ENCODE measurements at places on chromosomes 16 and 17.

DNA sequence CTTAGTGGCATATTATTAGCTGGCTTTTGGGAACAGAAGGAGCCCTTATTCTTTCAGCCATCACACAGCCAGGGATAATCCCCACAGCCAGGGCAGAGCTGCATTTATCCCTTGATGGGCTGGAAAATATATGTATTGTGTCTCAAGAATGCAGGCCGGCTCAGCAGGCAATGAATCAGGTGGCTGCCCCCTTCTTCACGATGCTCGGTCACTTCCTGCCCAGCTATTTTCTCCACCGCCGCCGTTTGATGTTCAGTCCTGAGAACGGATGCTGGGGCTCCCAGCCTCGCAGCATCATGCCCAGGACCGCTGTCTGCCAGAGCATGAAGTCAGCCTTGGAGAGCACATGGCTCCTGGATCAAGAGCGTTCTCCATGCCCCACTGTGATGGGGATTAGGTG, 4.3 kb upstream of the MYH3 start:
- DNase-seq, result no peak

- DNase-seq, result no peak
Measured at GRCh38 chr16:66131895-66132294, 234.6 kb upstream of the CDH5 start.

DNA sequence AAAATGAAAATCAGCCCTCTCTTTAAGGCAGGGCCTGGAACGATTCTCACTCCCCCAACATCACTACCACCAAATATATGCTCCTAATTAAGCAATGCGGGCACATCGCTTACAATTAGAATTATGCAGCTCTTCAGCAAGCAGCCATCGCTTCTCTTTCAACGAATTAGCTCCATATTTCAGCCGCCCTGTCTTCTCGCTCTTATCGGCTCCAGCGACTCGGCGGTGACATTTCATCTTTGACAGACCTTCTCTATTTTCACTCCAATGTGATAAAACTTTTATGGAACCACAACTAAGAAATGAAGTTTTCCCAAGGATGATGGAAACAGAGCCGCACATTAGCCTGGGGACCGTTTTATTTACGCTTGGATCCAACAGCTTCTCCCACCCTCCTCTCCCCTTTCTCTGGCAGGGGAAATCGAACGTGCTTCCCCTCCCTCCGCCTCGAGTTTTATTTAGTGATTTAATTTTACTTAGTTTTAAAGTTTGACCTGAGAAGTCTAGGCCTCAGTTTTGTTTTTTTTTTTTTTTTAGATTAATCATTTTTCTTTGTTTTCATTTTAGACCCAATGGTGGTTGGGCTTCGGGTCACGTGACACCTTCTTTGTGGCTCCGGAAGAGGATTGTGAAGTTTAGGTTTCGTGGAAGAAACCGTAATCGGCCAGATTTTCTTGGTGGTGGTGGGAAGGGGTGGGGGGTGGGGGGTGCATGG, 3.1 kb upstream of the HOXB2 start:
- peak; percentile 65 for DNase-seq

DNA sequence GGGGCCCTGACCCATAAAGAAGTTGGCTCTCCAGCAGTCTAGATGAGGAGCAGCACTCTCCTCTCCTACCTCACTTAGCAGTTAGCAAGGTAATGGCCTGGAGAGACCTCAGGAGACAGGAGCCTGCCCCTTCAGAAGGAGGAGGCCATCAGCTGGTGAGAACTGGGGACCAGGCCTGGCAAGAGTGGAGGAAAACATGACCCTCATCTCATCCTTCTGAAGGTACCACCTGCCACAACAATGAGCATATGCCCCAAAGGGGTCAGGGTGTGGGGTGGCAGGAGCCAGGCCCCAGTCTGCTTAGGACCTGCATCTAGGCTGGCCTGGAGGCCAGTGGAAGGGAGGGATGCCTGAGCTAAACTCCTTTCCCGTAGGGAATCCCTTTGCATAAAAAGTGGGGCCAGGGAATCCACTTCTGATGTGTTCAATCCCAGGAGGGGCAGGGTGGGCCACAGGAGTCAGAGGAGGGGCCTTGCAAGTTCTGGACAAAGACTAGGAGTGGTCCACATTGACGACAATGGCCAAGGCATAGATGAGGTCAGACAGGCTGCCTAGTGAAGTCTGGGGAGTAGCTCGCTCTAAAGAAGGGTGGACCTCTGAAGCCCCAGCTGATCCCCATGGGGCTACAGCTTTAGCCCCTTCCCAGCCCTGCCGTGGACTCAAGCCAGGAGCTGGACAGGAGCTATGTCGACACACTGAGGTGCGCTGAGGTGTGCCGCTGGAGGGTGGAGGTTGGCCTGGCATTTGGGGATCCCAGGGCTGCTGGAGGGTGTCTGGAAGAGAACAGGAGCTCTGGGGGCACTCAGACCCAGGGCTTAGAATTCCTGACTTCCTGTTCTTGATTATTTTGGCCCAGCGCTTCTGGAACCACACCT, 986 bp downstream of the SEBOX start:
- no peak for DNase-seq

- DNase-seq, result peak; percentile 74
Measured at GRCh38 chr17:44350733-44351226, 5.7 kb downstream of the GRN start.

- DNase-seq, result no peak
Measured at GRCh38 chr16:22099256-22099975, 7.1 kb downstream of the VWA3A start.

- no peak for DNase-seq
Measured at GRCh38 chr17:64679710-64680216, 17.7 kb upstream of the SMURF2 start.

- no peak for DNase-seq
Measured at GRCh38 chr17:17874478-17874877, 37.7 kb upstream of the SREBF1 start.

DNA sequence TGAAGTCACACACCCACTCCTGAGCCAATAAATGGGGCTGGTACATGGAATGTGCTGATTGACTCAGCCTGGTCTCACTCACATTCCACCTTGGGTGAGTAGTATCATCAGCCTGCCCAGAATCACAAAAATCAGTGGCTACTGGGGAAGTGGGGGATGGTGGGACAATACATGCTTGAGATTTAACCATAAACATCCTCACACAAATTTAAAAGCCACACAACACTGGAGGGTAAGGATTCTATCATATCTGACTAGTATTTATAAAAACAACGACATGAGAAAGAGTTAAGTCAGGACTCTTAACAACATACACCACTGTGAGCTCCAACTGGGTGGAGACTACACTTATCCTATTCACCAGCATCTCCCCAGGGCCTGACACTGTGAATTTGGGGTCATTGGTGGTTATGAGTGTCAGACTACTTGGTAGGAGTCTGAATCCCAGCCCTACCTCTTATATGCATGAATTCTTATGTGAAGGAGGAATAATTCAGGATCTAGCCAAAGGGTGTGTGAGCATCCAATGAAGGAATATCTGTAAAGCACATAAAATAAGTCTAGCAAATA, 26.0 kb upstream of the IRX6 start:
- DNase-seq, result no peak

DNA sequence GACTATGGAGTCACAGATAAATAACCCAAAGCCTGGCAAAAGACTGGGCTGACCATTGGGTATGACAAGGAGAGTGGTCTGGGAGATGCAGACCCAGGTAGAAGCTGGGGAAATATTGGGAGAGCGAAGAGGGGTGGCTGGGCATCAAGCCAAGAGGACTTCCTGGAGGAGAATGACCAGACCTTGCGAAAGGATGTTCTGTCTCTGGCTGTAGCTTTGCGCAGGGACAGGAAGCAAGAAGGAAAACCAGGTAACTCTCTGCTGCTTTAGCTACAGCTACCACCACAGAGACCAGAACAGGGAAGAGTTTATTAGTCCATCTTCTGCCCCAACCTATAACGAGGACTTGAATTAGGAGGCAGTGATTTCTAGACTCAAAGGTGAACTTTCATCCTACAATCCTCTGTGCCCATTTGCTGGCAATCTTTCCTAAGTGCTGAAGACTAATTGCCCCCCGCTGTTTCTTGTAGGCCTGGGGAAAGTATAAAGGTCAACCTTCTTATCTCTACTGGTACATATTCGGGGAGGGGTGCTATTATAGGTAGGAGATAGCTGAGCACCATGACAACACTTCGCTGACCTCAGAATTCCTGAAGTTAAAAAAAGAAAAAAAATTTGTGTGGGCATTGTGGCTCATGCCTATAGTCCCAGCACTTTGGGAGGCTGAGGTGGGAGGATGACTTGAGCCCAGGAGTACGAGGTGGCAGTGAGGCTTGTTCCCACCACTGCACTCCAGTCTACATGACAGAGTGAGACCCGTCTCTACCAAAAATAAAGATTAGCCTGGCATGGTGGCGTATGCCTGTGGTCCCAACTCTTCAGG, 19.1 kb upstream of the KIFC3 start:
- no peak for DNase-seq

- DNase-seq, result no peak
Measured at GRCh38 chr17:12247761-12248160, 227.1 kb downstream of the MAP2K4 start.

DNA sequence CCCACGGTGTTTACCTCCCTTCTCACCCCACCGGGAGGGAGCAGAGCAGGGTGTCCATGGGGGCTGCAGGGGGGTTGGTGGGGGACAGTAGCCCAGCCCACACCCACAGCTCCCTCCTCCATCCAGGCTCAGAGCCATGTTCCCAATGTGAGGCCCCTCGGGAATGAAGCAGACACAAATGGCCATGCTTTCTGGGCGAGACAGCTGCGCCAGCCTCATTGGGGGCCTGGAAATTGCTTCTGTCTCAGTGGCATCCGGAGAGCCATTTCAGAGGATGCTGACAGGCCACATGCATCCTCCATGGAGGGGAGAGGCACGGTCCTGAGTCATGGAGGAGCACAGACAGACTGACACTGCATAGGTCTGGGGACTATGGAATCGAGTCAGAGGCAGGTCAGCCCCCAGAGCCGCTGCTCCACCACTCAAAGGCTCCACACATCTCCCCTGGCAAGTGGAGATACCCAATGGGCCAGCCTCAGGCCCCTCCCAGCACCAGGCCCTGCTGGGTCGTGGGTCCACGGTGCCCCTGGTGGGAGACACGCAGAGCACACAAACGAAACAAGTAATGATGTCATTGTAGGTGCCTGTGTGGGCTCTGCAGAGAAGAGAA, 59.6 kb upstream of the ENPP7 start:
- no peak for DNase-seq

GRCh38 chr17:54967621-54968261, 713 bp downstream of the COX11 start:
- peak; percentile 48 for DNase-seq

DNA sequence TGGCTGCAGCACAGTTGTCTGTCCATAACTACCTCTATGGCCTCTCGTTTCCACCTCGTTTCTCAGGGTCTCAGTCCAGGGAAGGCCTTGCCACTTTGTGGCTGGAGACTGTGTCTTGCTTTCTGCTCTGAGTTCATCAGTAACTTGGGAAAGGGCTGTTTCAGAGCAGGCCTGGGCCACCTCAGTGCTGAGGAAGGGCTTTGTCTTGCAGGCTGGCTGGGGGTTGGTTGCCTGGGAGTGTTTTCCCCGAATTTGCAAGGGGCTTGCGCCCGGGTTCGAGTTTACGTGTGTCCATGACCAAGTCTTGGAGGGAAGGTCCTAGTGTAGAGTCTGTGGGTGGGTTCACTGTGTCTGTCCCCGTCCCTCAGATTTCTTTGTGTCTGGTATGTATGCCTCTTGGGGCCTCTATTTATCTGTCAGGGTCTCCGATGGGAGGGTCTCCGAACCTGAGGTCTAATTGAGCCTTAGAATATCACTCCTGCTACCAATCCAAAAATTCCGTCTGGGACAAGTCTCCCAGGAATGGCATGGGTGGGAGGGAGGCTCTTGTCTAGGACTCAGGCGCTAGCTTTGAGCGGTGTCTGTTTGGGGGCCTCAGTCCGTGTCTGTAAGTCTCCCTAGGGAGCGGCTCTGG, 594 bp upstream of the TGFB1I1 start:
- DNase-seq, result no peak

- DNase-seq, result no peak
Measured at GRCh38 chr17:20133517-20133916, 124.4 kb downstream of the SPECC1 start.

- peak; percentile 41 for DNase-seq
Measured at GRCh38 chr17:76383546-76384221, 725 bp upstream of the SPHK1 start.

- no peak for DNase-seq
Measured at GRCh38 chr16:29947897-29948296, 14.0 kb upstream of the TMEM219 start.

GRCh38 chr17:38906460-38907228, 18.8 kb upstream of the LASP1NB start:
- DNase-seq, result no peak

DNA sequence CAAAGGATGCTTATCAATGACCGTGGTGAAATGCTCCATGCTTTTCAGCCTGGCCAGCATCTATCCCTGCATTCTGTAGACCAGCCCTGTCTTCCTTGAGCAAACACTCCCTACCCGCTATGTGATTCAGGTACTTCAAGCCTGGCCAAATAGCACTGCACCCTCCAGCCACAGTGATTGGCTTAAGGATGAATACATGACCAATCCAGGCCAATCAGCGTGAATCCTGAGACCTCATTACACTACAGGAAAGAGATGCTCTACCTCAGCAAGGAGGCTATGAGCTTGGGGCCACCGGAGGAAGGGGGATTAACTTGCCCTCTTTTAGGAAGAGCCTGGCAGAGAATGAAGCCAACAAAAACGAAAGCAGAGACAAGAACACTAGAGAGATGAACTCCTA, 162.5 kb downstream of the ZNF423 start:
- DNase-seq, result no peak

DNA sequence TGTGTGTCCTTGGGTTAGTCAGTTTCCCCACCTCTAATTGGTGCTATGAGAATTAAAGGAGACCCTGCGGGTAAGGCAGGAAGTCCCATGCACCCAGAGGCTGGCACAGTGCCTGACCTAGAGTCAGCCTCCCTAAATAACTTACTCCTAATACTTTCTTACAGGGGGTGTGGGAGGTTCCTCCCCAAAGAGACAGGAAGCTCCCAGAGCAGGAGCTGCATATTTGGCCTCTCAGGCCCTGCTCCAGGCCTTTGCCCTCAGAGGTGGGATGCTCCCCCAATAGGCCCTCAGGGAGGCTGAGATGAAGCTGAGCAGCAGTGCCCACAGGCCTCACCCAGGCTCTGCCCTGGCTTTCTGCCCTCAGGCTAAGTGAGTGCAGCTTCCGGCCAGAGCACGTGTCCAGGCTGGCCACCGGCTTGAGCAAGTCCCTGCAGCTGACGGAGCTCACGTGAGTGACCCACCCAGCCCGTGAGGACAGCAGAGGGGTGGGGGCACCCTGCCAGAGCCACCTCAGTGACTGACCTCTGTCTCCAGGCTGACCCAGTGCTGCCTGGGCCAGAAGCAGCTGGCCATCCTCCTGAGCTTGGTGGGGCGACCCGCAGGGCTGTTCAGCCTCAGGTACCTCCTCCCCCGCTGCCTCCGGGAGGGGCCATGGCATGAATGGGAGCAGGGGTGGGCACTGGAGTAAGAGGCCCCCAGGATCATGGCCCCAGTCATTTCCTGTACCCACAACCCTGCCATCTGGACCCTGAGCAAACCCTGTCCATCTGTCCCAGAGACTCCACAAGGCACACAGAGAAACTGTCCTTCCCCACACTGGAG, 31.1 kb upstream of the CPNE2 start:
- DNase-seq, result no peak

- no peak for DNase-seq
Measured at GRCh38 chr17:48860456-48860855, 29.6 kb downstream of the CALCOCO2 start.
